ENCODE measurements at places on chromosomes 4 and X.

DNA sequence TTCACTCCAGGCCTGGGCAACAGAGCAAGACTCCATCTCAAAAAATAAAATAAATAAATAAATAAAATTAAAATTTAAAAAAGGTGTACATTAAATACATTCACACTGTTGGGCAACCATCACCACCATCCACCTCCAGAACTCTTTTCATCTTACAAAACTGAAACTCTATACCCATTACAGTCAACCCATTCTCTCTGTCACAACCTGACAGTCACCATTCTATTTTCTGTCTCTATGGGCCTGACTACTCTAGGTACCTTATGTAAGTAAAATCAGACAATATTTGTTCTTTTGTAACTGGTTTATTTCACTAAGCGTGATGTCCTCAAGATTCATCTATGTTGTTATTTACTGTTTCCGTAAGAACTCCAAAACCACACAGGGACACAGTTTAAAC, 59.6 kb downstream of the FRYL start:
- DNase-seq = no peak

- DNase-seq = no peak
Measured at GRCh38 chrX:23292354-23292987, 42.2 kb upstream of the PTCHD1 start.

- DNase-seq = no peak
Measured at GRCh38 chr4:47819178-47819577, 18.7 kb downstream of the CORIN start.

GRCh38 chrX:74372272-74372671, 49.0 kb upstream of the SLC16A2 start:
- DNase-seq = no peak

- DNase-seq = no peak
Measured at GRCh38 chr4:159770401-159770800, 667.5 kb downstream of the RAPGEF2 start.

All from NCI-H345 (cell line).